Right kidney (tissue), 9 donors: ENCODE measurements at places on chromosomes 6 and 20.

DNA sequence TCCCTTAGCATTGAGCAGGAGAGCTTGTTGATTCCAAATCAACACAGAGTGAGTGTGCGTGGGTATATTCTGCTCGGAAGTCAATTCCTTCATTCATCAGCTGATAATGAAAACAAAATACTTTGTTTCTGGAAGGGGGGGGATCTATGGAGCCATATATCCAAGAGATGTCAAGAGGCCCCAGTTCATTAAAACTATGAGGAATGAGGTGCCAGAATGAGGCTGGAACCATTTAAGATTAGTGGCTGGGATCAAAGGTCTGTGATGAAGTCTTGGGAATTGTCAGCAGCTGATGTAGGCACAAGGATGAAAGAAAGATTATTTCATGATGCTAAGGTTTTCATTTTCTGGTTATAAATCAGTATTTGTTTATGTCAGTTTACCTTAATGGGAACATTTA is 30.5 kb upstream of the PLEKHG1 start:
- DNase-seq = no peak

- no peak for DNase-seq
Measured at GRCh38 chr20:57922706-57923105, 212.9 kb upstream of the PMEPA1 start.

- DNase-seq = no peak
Measured at GRCh38 chr6:149231778-149232177, 85.7 kb upstream of the TAB2 start.

DNA sequence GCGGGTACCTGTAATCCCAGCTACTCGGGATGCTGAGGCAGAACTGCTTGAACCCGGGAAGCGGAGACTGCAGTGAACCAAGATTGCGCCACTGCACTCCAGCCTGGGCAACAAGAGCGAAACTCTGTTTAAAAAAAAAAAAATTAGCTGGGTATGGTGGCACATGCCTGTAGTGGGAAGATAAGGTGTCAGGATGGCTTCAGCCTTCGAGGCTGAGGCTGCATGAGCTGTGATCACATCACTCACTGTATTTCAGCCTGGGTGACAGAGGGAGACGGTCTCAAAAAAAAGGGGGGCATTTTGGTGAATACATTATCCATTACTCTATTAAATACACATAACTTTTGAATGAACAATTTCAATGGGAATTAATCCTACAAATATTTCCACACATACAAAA is 32.4 kb downstream of the SNX3 start:
- no peak for DNase-seq
